Melanocyte of skin (primary cell): ENCODE measurements at places on chromosomes 6 and 20. TPM values are rescaled to one million over a fixed set of nuclear protein-coding genes. Genes with fewer than 3 reads are reported as not detected.

Gene SCP2D1
- not detected in 2 replicates for total RNA-seq

Gene ASIP
- not detected in 2 replicates for total RNA-seq

Gene LIME1
- total RNA-seq: 1.4 and 2.2 TPM in 2 replicates

Gene CFAP61
- 0.73 and 1.0 TPM in 2 replicates for total RNA-seq

Gene OPRL1
- 0.62 and 0.67 TPM in 2 replicates for total RNA-seq

Gene HCRTR2
- total RNA-seq: not detected in 2 replicates

Gene SNX9
- total RNA-seq: 40.3 and 113 TPM in 2 replicates

Gene VNN1
- not detected in 2 replicates for total RNA-seq

Gene CNBD2
- 3.4 and 3.6 TPM in 2 replicates for total RNA-seq

Gene TGM3
- not detected in 2 replicates for total RNA-seq

Gene SLC22A2
- total RNA-seq: not detected in 2 replicates

Gene KIF6
- 7.9 and 11.6 TPM in 2 replicates for total RNA-seq

Gene MEI4
- total RNA-seq: not detected in 2 replicates

Gene ARFGEF3
- 1.1 and 1.4 TPM in 2 replicates for total RNA-seq

Gene COX7A2
- 124 and 144 TPM in 2 replicates for total RNA-seq

Gene HLA-DMB
- 4.6 and 9.7 TPM in 2 replicates for total RNA-seq

Gene CDK5RAP1
- 21.0 and 28.7 TPM in 2 replicates for total RNA-seq

Gene LTB
- not detected in 2 replicates for total RNA-seq

Gene EPHA7
- total RNA-seq: not detected in 2 replicates

Gene NFS1
- 31.7 and 42.5 TPM in 2 replicates for total RNA-seq

Gene PPP1R3D
- 11.3 and 11.4 TPM in 2 replicates for total RNA-seq

Gene MTFR2
- 3.3 and 5.2 TPM in 2 replicates for total RNA-seq

Gene CGA
- not detected in 2 replicates for total RNA-seq

Gene LRRC73
- 0.34 and 0.73 TPM in 2 replicates for total RNA-seq

Gene PAK5
- total RNA-seq: not detected in 2 replicates

Gene NR2E1
- total RNA-seq: under 0.01 and 1.0 TPM in 2 replicates

Gene KIZ
- total RNA-seq: 8.9 and 13.1 TPM in 2 replicates

Gene C6orf118
- not detected in 2 replicates for total RNA-seq

Gene HDGFL1
- not detected in 2 replicates for total RNA-seq

Gene NCR2
- not detected in 2 replicates for total RNA-seq

Gene GNRH2
- total RNA-seq: 0.67 TPM in 1 of 2 replicates, not detected in the other

Gene CST5
- not detected in 2 replicates for total RNA-seq

Gene SIM1
- total RNA-seq: not detected in 2 replicates

Gene POPDC3
- total RNA-seq: 48.0 and 67.4 TPM in 2 replicates

Gene ADGB
- not detected in 2 replicates for total RNA-seq

Gene MAP7
- 0.93 and 1.00 TPM in 2 replicates for total RNA-seq

Gene NKAPL
- 1.00 and 1.4 TPM in 2 replicates for total RNA-seq

Gene OPN5
- not detected in 2 replicates for total RNA-seq
